ENCODE measurements at places on chromosomes 4 and X.

GRCh38 chr4:93764639-93765246 lies 63.8 kb upstream of the ATOH1 start:
- no peak for DNase-seq

DNA sequence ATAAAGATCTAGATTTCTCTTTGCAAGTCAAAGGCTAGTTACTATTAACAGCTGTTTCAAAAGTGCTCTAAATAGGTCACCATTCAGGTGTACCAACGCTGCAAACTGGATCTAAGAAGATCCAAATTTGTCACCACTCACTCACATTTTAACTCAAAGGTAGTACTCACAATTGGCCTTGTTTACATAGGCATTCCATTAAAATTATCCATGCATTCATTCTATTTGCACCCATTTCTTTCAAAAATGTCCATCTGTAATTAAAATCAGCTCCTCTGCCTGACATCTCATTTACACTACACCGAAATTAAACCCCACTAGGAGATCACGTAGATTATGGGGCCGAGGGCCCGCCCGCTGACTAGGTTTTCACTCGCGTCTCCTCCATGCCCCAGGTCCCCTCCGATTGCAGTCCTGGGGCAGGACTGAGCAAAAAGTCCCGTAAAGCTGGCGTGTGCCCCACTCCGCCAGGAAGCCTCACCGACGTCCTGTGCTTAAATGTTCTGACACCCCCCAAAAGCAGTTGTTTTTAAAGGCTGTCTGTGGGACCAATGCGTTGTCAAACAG lies 1.3 kb upstream of the ING2 start:
- no peak for DNase-seq

DNA sequence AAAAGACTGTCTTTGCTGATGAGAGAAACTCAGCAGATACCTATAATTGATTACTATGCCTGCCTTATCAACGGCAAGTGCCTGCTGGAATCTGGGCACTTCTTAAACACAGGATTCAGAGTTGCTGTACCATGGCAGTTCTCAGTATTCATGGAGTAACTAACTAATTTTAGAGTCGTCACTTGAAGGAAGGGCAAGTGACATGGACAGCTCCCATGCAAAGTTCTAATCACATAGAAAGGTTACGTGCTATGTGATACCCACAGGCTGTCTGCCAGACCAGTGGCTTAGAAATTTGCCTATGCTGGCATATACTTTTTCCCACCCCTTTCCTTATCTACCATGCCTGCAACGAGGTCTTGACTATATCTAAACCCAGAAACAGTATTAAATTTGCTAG lies 931.1 kb upstream of the TENM3 start:
- no peak for DNase-seq

DNA sequence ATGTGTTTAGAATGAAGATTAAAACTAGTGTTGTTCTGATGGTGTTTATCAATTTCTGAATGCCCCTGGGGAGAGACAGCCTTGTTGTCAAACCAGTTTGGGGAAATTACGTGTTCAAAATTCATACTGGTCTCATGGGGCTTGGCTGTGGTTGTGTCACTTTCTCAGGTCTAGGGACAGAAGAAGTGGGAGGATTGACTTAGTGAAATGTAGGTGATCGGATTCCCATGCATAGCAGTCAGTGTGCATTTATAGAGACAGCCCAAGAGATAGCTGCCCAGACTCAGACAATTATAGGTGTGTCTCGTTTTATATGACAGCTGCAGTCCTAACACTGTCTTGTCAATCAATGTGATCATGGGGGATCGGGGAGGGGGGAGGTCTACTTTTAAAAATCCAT lies 94.4 kb upstream of the CLCN4 start:
- no peak for DNase-seq

DNA sequence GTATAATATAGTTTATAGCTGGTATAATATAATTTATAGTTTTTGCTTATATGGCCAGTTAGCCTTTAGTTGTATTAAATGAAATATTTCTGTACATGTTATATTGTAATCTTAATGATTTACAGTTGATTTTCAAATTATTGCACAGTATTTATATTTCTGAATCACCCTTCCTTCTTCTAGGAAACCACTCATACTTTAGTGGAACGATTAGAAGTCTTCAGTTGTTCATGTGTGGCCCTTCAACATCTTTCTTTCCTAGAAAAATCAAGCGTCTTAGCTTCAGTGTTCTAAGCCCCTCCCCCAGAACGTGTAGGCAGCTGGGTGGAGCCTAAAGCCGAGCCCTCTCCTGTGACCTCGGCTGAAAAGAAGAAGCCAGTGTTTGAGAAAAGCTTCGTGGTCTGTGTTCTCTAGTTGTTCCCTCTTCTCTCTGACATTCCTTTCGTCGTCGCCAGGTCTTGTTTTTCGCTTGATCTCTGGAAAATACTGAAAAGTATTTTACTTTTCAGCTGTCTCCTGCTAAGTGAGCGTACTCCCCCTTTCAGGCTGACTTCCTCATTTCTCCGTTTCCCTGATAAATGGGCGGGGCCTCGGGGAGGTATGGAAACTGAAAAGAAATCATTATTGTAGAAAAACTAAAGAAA lies at the start of gene C4orf33:
TSS of gene C4orf33 (plus strand) at position 342 of the 644 bp plus-strand sequence. CDS start 6,459 bp downstream, outside the sequence.
- peak; percentile 70 for DNase-seq

DNA sequence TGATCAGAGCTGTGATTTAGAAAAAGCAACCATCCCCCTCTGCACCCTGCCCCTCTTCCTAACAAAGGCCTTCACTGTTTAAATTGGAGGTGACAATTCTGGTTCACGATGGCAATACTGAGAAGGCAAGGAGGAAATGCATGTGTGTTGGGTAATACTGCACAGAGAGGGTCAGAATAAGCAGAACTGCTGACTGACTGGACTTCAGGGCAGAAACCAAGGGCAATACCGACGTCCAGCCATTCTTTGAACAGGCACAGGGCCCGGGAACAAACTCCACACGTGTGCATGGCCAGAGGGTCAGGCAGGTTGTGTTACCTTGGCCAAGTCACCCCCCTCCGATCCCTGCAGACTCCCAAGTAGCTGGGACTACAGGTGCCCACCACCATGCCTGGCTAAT lies 6.0 kb downstream of the ACSL1 start:
- no peak for DNase-seq

GRCh38 chr4:7547368-7548040 lies 112.8 kb upstream of the PSAPL1 start:
- DNase-seq, result no peak

DNA sequence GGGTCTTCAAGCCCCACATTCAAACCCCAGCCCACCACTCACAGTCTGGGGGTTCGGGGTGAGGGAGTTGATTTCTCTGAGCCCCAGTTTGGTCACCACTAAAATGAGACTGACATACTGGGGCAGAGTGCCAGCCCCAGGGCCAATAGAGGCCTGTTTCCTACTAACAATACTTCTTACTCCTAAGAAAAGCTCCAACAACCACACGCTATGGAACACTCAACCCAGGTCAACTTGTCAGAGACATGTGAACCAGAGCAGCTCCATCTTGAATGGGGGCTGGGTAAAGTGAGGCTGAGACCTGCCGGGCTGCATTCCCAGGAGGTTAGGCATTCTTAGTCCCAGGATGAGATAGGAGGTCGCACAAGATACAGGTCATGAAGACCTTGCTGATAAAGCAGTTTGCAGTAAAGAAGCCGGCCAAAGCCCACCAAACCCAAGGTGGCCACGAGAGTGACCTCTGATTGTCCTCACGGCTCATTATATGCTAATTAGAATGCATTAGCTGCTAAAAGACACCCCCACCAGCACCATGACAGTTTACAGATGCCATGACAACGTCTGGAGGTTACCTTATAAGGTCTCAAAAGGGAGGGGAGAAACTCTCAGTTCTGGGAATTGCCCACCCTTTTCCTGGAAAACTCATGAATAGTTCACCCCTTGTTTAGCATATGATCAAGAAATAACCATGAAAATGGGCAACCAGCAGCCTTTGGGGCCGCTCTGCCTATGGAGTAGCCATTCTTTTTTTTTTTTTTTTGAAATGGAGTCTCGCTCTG lies 26.6 kb upstream of the HTRA3 start:
- DNase-seq, result no peak

DNA sequence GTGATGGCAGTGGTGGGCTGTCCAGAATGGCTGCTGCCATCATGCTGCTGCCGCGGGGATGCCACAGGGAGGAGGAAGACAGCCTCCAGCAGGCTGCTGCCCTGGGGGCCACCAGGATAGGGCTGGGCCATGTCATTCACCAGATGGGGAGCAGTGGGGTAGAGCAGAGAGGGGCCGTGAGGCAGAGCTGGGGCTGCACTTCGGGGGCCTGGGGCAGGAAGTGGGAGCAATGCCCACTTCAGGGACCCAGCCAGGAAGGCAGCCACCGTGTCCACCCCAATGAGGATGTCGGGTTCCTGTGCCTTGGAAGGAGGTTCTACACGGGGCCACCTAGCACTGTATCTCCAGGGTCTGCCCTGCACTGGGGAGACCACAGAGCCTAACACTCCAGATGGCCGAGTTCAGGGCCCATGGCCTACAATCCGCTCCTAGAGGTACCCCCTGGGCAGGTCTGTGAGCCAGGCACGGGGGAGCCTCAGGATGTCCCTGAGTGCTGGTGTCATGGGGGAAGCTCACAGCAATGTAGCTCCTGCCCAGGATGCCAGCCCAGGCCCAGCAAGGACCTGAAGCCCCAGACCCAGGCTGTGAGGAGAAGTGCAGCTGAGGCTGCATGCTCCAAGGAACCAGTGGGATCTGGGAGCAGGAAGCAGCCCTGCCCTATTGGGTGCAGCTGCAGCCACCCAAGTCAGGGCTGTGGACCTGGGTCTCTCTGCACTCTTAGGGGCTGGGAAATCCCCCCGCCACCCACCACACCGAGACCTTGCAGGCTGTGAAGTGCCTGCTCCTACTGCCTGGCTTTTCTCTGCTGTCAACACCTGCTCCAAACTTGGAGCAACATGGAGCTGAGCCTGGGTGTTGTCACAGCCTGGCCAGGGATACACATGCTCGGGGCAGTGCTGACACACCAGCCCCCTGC lies 140.3 kb downstream of the PDHA2 start:
- DNase-seq, result no peak

- DNase-seq, result no peak
Observed at GRCh38 chrX:57211906-57212305, 74.6 kb upstream of the FAAH2 start.

DNA sequence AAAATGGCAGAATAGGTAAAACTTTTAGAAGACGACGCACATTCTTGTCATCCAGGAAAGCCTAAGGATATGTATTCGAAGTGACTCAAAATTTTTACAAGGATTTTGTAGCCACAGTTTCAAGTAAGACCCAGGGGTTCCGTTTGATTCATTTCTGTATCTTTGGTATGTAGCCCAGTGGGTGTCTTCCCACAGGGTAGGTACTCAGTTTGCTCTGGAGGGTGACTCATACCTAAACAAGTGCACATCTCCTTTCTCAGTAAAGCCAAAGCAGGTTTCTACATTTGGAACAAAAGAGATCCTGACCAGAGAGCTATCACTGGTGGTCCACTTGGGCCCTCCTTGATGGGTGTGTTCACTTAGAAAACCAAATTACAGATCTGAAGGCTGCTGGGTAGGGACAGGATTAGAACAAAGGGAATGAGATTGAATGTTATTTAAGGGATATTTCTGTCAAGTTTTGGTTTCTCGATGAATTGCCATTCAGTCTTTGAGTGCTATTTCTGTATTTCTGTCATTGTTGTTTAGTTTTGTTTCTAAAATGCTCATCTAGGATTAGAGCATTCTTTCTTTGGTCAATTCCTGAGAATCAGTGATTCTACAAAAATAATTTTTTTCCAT lies 56.1 kb downstream of the PLS3 start:
- DNase-seq, result no peak

DNA sequence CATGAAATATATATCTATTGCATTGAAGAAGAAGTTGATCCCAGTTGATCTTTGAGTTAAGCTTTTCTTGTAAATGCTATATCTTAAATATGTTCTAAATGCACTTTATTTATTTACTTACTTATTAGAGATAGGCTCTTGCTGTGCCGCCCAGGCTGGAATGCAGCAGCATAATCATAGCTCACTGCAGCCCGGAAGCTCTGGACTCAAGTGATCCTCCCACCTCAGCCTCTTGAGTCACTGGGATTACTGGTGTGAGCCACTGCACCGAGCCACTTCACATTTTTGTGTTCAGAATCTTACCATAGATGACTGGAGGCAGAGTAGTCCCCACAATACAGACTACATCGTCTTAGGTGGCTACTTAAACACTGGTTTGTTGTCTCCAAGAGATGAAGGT lies 324.3 kb upstream of the SLIT2 start:
- no peak for DNase-seq

Measured in central memory CD4-positive, alpha-beta T cell (primary cell).